ENCODE measurements at places on chromosomes 16 and 17.
A peak's percentile ranks its signal among the peaks of the same experiment; 100 is the strongest.

DNA sequence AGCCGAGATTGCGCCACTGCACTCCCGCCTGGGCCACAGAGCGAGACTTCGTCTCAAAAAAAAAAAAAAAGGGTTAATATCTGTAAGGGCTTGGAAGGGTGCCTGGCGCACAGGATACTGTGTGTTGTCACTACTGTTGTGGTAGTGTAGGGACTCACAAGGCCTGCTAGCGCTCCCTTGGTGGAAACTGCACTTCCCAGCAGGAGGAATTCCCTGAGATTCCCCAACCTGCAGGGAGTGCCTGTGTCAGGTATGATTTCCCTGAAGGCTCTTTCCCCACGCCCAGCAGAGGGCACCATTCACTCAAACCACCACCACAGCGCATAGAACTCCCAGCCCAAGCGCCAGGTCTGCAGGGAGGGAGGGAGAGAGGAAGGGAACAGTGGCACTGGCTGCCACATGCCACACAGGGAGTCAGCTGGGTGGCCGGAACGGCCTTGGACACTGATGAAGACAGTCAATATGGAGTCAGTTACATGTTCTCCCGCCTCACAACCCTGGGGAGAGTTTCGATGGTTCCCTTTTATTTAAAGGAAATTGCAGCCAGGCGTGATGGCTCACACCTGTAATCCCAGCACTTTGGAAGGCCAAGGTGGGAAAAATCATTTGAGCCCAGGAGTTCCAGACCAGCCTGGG, 32.7 kb upstream of the CDH1 start:
- peak; percentile 67 for DNase-seq

GRCh38 chr16:88673716-88674379, 11.0 kb upstream of the MVD start:
- DNase-seq, result no peak

DNA sequence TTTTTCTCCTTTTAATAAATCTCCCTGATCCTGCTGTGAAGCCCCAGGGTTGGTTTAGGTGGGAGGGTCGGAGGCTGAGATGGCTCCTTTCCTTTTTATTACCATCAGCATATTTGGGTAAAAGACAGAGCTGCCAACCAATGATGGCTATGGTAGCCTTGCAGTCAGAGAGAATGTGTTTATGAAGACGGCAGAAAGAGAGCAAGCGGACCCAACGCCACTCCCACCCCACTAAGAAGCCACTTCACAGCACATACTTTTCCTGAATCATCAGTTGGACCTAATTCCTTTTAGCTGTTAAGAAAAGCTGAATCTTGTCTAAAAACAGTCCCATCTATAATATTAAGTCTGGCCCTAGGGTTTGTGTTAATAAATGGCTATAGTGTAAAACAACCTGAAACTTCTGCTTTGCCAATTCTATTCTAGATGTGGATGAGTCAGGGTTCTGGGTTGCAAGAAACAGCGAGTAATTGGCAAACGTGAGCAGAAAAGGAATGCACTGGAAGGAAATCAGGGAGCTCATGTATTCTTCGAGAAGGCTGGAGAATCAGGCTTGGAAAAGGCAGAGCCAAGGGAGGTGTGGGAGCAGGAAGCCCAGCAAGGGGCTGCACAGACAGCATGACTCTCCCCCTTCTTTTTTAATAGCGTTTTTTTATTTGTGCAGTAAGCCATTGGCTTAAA, 34.0 kb upstream of the PRKCA start:
- no peak for DNase-seq

DNA sequence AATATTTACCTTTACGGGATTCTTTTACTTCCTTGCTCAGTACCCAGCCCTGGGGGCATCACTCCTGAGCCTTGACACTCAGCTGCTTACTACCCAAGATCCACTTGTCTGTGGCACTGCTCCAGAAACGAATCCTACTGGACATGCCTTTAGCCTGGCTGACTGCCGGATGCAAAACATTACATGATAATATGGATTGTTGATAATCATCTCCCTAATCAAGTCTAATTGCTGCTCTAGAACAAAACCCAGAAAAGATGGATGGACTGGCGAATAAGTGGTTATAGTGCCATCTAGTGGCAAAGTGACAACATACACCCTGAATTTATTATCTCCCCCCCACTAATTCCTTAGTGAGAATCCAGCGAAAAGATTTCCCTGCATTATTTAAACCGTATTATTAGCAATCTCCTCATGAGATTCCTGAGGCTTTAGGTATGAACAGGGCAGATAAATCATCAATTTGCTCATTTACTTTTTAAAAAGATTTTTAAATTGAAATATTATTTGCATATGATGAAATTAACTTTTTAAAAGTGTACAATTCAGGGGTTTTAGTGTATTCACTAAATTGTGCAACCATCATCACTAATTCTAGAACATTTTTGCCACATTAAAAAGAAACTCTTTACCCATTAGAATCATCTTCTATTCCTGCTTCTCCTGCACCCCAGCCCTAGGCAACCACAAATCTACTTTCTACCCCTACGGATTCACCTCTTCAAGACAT, 61.6 kb downstream of the RGS9 start:
- no peak for DNase-seq

GRCh38 chr17:58641887-58642311, 49.9 kb downstream of the TEX14 start:
- no peak for DNase-seq

- DNase-seq, result no peak
These were observed 20.8 kb upstream of the NOL11 start for GRCh38 chr17:67696853-67697498.

- no peak for DNase-seq
These were observed 1.2 kb downstream of the ASGR1 start for GRCh38 chr17:7177954-7178477.

DNA sequence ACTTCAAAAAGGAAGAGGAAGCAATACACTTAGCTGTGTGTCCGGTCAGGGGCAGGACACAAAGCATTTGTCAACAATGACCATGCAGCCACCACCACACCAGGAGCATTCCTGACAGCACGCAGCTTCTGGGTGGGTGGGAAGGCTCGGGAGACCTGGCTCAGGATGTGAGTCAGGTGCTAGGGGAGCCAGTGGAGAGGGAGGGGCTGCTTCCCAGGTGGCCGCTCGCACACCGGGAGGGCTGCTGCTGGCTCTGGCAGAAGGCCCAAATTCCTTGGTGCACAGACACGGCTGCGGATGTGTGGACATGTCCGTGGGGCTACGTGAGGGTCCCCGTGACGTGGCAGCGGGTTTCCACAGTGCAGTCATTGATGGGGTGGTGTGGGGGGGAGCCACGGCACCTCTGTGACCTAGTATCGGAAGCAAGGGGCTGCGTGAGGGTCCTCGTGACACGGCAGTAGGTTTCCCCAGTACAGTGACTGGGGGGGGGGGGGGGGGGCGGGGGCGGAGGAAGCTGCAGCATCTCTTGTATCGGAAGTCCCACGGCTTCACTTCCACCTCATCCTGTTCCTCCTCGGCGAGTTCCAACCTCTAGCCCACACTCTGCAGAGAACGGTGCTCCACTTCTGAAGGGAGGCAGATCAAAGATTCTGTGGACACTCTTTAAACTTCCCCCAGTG, 112.8 kb downstream of the ZNF778 start:
- DNase-seq, result no peak

DNA sequence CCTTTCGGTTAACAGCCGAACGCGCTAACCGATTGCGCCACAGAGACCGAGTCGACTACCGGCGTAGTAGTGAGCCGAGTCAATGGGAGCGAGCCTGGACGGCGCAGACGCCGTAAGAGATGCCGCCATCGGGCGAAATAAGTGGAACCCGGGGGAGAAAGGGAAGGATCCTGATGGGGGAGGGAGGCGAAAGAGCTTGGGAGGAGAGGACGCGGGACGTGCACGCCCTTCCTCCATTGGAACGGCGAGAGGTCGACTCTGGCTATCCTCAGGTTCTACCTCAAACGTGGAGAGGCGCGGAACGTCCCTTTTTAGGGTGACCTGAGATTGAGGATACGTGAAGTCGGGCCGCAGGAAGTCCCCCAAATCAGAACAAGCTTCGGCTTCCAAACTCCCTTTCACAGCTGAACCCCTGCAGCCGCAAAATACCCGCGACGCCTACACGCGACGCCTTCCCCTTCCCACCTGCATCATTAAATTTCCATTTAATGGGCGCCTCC, 683 bp upstream of the PSMB3 start:
- peak; percentile 82 for DNase-seq

DNA sequence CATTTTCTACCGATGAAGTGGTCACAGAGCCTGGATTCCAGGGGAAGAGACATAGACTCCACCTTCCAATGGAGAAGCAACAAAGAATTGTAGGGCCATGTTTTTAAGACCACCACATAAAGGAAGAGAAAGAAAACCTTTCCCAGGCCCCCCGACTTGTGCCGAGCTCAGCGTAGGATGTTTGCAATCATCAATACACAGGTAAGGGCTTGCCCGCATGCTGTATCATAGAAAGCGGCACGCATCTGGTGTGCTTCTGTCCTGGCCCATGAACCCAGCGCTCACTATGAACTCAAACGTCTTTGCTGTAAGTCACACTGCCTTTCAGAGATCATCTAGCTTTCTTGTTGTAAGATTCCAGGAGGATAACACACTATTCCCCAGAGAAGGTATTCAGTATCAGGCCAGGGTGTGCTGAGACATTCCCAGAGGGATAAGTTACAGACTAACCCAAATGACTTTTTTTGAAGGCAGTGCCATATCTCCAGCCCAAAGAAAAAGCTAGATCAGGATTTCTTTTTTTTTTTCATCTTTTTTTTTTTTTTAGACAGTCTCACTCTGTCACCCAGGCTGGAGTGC, 79.5 kb upstream of the RPL38 start:
- no peak for DNase-seq

DNA sequence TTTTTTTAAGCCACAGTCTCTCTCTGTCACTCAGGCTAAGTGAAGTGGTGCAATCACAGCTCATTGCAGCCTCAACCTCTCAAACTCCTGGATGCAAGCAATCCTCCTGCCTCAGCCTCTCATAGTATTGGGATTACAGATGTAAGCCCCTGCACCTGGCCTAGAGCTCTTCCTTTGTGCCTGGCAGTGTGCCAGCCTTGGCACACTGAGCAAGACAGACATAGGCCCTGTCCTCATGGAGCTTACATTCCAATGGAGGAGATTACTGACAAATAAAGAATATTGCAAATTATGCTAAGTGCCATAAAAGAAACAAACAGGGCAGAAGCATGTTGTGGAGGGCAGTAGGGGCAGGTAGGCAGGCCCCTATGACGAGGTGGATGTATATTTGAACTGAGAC, 920 bp upstream of the CNGB1 start:
- no peak for DNase-seq
